ENCODE measurements at places on chromosomes 16 and 17.

DNA sequence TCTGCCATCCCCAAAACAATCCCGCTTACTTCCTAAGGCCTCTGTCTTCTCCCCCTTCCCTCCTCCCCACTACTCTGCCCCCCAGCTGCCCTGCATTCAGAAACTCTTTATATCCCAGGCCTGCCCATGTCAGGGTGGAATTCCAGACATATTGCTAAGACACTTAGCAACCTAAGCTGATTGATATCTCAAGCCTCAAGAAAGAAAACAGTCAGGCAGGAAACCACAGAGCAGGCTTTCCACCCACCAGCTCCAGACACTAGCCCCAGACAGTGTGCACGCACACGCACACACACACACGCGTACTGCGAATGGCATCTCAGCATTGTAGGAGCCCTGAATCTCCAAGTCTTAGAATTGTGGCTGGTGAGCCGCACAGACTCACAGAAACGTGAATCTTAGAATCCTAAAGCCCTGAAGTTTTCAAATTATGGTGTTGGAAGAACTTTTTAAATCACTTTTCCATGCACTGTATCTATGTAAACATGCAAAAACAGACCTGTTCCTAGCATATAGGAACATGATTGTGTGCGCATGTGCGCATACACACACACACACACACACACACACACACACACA, 8.8 kb upstream of the LPCAT2 start:
- DNase-seq: no peak

GRCh38 chr16:17227278-17227677, 243.5 kb downstream of the XYLT1 start:
- no peak for DNase-seq

GRCh38 chr16:22232277-22233036, 26.4 kb downstream of the EEF2K start:
- no peak for DNase-seq

GRCh38 chr17:10332515-10332914, 40.3 kb downstream of the MYH13 start:
- no peak for DNase-seq

GRCh38 chr16:67296420-67296819, 17.1 kb downstream of the PLEKHG4 start:
- no peak for DNase-seq

- no peak for DNase-seq
Observed at GRCh38 chr17:37090941-37091340, 142.2 kb downstream of the AATF start.

GRCh38 chr17:79960788-79961522, 74.7 kb downstream of the TBC1D16 start:
- no peak for DNase-seq

GRCh38 chr16:64679976-64680690, 441.7 kb downstream of the CDH11 start:
- DNase-seq: no peak

GRCh38 chr17:3750296-3750695, 26.6 kb downstream of the HASPIN start:
- DNase-seq: no peak

- no peak for DNase-seq
Observed at GRCh38 chr16:50267151-50267631, 840 bp downstream of the ADCY7 start.

DNA sequence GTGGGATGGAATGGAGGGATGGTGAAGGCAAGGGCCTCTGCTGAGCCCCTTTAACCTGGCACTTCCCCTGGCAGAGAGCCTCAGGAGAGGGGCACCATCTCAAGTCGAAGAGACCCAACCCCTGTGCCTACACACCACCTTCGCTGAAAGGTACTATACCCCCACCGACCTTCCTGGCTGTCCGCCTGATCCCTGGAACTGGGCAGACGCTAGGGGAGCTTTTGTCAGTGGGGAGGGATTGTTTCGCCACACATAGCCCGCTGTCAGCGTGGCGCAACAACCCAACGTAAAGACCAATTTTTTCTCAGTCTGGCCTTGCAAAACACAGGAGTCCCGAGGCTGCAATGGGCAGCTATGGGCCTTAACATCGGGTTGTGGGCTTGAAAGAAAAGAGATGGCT, 3.1 kb downstream of the PPP1R1B start:
- no peak for DNase-seq

GRCh38 chr16:24580665-24581064, 41.3 kb downstream of the RBBP6 start:
- DNase-seq: no peak

DNA sequence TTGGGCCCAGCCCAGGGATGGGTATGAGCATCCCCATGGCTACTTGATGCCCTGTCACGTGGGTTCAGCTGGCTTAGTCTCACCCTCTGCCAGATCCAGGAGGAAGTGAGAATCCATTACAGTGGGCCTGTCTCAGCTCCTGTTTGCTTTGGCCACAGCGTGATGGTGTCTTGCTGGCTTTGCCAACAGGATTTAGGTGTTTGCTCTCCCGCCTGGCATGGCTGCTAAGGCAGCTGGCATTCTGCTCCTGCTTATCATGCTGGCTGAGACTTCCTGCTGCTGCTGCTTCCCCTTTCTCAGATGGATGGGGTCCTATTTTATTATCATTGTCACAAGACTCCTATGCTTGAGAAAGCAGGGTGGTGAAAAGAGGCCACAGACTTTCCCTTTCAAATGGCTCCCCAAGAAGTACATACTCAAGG, 28.3 kb upstream of the HOXB13 start:
- DNase-seq: no peak

GRCh38 chr17:46033392-46033791, 34.3 kb downstream of the STH start:
- no peak for DNase-seq

- DNase-seq: no peak
Observed at GRCh38 chr16:68793401-68793857, 49.9 kb upstream of the TANGO6 start.

GRCh38 chr17:50064253-50065001, 8.5 kb downstream of the ITGA3 start:
- DNase-seq: no peak

GRCh38 chr16:52068447-52069074, 478.4 kb downstream of the TOX3 start:
- no peak for DNase-seq

GRCh38 chr16:88566158-88566557, 4.0 kb upstream of the ZC3H18 start:
- no peak for DNase-seq

Data from esophagus squamous epithelium (tissue), 5 donors.